ENCODE measurements at places on chromosomes 3 and 15. TPM values are rescaled to one million over a fixed set of nuclear protein-coding genes. Genes with fewer than 3 reads are reported as not detected.
A peak's percentile ranks its signal among the peaks of the same experiment; 100 is the strongest.

- DNase-seq: no peak
Measured at GRCh38 chr15:35595656-35596055, 49.7 kb upstream of the DPH6 start.

DNA sequence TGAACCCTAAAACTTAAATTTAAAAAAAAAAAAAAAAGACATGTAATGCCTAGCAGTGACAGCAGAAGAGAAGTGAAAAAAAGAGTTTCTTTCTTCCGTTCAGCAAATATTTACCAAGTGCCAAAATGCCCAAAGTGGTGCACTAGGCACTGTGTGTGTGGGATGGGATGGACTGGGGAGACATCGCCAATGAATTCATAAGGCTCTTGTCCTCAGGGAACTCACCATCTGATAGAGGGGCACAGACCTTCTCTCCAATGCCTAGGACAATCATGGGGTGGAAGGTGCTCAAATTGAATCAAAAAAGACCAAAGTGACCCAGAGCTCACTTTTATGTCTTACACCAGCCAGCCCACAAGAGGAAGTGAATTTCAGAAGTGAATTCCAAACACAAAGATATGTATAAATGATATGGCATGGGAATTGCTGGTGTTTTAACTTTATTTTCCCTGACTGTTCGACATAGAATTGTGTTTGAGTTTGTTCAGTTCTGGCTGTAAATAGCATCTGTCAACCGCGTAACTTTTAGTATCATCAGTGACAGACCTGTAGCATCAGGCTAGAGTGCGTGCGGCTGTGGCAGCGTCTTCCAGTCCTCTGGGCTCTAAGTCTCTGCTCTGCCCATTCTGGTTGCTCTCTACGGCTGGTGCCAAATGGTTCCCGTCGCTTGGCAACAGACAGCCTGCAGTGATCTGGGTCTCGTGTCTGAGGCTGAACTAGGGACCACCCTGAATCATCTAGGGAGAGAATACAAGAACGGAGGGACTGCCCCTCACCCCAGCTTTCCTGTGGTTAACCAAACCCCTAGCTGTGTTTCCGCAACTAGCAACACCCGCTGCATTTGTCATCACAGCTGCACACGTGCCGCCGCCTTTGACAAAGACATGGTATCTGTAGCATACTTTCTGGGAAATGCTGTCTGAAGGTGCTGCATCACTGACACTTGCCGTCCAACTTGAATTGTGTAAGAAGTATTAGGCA lies 154.0 kb upstream of the THBS1 start:
- no peak for DNase-seq

DNA sequence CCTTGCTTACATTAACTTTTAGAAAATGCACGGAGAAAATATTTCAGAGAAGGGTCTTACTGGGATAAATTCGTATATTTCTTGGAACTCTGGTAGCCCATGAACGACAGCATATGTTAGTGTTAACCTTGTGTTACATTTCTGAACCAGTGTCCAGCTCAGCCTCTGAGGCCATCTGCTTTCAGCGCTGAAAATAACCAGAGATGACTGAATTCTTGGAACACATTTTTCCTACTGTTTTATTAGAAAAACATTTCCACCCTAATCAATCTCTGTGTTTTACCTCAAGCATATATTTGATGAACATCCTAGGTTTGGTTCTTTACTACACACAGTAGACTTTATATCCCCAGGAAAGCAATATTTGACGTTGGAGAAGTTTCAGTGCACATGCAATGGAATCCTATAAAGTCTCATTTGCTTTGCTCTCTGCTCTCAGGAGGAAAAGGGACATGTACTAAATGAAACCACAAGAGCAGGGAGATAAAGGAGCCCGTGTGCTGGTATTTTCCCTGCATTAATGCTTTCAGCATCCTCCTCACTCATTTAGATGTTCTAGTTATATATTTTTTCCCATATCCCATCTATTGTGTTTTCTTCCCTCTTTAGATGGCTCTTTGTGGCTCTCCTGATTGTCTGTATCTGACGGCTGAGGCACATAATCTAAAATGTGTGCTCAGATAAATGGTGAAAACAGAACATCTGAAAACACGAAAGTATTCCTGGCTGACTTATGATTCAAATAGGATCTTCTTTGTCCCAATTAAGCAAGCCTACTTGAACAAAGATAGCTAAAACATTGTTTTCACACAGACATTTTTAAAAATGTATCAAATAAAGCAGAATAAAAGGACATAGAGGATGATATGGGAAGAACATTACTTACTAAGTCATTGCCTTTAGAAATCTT lies 151.7 kb upstream of the KCNMB2 start:
- no peak for DNase-seq

DNA sequence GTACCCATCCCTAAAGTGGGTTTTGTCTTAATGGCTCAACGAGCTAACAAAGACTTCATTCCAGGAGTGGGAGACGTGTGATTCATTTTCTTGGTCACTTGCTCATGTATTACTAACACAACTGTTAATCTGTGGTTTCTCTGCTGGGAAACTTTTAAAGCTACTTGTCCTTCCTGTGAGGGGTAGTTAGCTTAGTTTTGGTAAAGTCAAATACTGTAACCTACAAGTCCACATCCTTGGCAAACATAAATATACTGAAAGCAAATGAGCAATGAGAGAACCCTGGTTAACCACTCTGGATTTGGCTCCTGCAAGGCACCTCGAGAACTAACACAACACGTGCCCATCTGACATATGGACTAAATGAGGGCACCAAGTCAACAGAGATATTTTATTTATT lies 19.9 kb downstream of the NOX5 start:
- DNase-seq: no peak

DNA sequence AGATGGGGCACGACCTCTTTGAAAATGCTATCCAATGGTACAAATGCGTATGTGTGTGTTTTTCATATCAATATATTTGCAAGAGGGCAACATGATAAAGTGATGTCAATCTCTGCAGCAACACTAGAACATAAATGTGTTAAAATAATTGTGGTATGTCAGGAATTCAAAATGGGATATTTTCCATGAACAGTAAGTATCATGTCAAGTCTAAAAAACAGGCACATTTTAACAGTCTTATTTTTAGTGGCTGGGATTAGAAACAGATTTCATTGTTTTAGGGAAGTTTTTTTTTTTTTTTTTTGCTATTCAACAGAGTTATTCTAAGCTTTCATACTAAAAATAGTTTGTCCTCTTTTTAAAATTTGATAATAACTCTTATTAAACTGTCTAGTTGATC lies 209.8 kb downstream of the GAP43 start:
- no peak for DNase-seq

DNA sequence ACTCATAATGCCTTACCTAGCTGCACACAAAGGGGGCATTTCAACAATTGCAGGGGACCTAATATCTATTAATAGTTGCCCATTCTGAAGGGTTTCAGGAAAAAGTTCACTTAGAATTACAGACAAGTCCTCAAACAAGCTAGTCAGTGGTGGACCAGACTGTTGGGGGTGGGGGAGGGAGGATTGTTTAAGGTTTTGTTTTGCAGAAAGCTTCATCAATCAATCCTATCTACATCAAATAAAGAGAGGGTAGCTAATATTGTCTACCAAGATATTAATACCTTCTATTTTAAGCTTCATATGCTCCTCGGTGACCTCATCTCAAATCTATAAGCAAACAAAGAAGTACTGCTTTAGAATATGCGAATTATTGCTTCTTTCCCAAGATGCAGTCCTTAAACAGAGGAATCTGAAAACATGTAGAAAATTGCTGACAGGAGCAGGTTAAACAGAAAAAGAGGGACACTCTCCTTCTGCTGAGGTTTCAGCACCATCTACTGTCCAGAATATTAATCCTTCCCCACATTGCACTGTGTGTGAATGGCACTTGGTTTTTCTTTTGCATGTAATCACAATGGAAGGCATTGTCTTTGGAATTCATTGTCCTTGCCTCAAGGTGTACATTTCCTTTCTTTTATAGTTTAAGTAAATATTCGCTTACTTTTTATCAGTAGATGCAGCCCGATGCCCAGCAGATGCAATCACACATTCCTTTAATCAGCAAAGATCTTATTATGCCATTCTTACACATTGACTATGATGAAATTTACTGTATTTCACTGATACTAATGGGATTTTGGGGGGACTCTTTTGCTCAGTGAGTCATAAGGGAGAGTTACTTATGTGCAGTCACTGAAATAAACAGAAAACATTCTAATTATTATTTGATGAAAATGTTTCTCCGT lies 94.7 kb downstream of the IL5RA start:
- no peak for DNase-seq

GRCh38 chr15:39458131-39458530 lies 122.7 kb upstream of the THBS1 start:
- no peak for DNase-seq

FMN1 gene
- 1.2 TPM for total RNA-seq

MUC13 gene
- 0.50 TPM for total RNA-seq

DNA sequence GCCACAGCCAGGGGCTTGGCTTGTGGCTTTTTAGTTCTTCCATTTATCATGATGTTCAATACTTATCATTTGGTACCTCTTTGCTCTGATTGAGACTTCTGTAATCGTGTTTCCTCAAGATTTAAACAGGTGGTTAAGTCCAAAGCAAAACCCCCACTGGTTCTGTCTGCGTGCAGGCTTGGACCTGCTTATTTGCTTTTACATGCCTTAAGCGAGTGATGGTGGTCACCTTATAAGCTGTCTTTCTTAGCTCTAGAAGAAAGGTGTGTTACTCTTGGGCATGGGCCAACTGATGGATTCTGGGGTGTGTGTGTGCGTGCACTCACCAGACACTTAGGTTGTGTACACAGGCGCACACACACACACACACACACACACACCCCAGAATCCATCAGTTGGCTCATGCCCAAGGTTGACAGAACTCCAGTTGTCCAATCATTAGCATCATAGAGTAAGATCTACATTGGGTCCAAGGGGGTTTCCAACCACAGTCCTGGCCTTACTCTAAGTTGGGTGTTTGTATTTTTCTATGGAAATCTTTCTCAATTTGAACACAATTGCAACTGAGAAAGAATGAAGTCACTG lies 1.2 kb downstream of the MYZAP start:
- DNase-seq: no peak

DNA sequence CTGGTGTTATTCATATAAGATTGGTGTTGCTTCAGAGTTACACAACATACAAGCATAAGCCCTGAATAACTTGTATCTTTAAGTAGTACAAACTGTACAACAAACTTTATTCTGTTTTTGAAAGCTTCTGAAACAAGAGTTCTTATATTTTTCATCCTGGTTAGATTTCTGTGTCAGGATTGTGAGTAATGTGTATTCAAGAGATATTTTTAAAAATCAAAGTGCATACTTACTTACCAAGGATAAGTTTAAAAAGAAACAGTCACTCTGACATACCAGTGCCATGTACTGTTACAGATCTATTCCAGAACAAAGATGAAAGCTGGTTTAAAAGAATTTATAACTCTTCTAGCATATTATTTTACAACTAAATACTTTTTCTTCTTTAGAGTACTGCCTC lies 755.1 kb downstream of the ZPLD1 start:
- no peak for DNase-seq

GRK7 gene
- not detected for total RNA-seq

IL1RAP gene
- total RNA-seq: 52.6 TPM

SAMD7 gene
- total RNA-seq: not detected

GRCh38 chr3:12977117-12977808 lies 96.0 kb downstream of the IQSEC1 start:
- no peak for DNase-seq

- no peak for DNase-seq
Measured at GRCh38 chr3:156460206-156460611, 94.7 kb downstream of the SSR3 start.

ADIPOQ gene
- not detected for total RNA-seq

GRCh38 chr15:68298336-68298735 lies 20.8 kb downstream of the FEM1B start:
- no peak for DNase-seq

TRIM42 gene
- total RNA-seq: not detected

- peak; percentile 72 for DNase-seq
Measured at GRCh38 chr15:84910928-84911623, 26.6 kb downstream of the SLC28A1 start.

DNA sequence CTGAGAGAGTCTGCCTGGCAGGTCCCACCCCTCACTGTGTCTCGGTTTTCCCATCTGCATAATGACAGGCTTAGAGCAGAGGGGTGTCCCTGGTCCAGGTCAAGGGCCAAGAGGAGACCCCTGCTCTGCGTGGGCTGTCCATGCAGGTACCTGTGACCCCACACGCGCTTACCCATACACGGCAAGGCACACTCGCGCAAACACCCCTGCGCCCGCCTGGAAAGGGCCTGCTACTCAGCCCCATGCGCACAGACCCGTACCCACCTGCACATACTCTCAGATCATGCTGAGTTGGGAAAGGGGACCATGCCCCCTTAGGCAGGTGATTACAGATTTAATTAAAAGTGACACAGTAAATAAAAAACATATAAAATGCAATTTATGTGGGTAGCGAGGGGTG lies 23.4 kb upstream of the TMEM115 start:
- no peak for DNase-seq

GRCh38 chr3:126065876-126066275 lies 18.0 kb downstream of the SLC41A3 start:
- DNase-seq: no peak

DNA sequence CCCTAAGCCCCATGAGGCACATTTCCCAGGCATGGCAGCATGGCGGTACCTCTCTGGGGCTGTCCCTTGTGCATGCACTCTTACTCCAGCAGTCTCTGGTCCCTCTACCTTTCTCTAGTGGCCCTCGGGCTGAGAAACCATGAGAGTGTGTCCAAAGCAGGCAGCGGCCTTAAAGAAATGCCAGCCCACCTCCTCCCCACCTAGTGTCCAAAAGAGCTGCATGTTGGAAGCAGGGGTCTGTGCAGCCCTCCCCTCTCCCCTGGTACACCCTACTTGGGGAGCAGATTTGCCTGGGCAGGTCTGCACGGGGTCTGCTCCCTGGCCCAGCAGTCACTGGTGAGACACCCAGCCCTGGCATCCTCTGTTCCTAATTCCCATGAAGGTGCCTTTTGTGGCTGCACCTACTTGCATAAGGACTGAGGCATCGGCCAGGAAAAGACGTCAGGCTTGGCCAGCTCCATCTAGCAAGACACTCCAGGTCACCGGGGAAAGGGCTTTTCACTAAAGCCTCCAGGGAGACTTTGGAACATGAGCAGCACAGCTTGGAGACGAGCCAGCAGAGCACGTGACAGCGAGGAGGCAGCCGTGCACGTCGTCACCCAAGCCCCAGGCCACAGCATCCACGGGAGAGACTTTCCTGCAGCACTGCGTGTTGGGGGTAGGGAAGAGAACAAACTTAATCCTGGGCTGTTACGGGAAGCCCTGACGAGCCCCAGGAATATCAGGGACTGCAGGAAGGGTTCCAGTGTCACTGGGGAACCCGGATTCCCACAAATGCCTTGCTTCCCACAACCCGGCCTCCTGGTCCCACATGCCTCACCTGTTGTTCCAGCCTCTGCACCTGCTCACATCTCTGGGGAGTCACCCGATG lies 38.8 kb downstream of the TM2D3 start:
- DNase-seq: peak; percentile 91

- no peak for DNase-seq
Measured at GRCh38 chr3:35562141-35562540, 77.2 kb upstream of the ARPP21 start.
